Activated CD4-positive, alpha-beta memory T cell treated with anti-CD3 and anti-CD28 coated beads for 36 hours (primary cell): ENCODE measurements at places on chromosomes 5 and 9.

GRCh38 chr9:135480940-135481310, 1.3 kb downstream of the PPP1R26 start:
- H3K4me1 ChIP-seq = peaks cover 9% of the 10 kb centered on the region
- H3K27ac ChIP-seq = no peak overlapping the region
- H3K36me3 ChIP-seq = peaks cover 1% of the 10 kb centered on the region
- peaks cover 37% of the 10 kb centered on the region for H3K27me3 ChIP-seq

GRCh38 chr5:146052780-146053179, 52.6 kb downstream of the PLAC8L1 start:
- H3K4me3 ChIP-seq = no peak overlapping the region
- no peaks in the 10 kb centered on the region for H3K4me1 ChIP-seq
- no peak overlapping the region for H3K27ac ChIP-seq
- no peak for DNase-seq
- peaks cover 9% of the 10 kb centered on the region for H3K27me3 ChIP-seq
- no peaks in the 10 kb centered on the region for H3K36me3 ChIP-seq

- H3K36me3 ChIP-seq = no peaks in the 10 kb centered on the region
- no peaks in the 10 kb centered on the region for H3K4me1 ChIP-seq
- no peak overlapping the region for H3K4me3 ChIP-seq
- peaks cover 7% of the 10 kb centered on the region for H3K27me3 ChIP-seq
- no peak overlapping the region for H3K27ac ChIP-seq
- no peak for DNase-seq
These were observed 25.8 kb upstream of the IFNA14 start for GRCh38 chr9:21265421-21266189.

- no peak overlapping the region for H3K27ac ChIP-seq
- no peaks in the 10 kb centered on the region for H3K36me3 ChIP-seq
- H3K4me3 ChIP-seq = no peak overlapping the region
- no peaks in the 10 kb centered on the region for H3K27me3 ChIP-seq
- DNase-seq = no peak
- no peaks in the 10 kb centered on the region for H3K4me1 ChIP-seq
These were observed 572.8 kb downstream of the CCDC171 start for GRCh38 chr9:16125629-16126028.

GRCh38 chr5:179568721-179569120, 18.4 kb downstream of the RUFY1 start:
- H3K36me3 ChIP-seq = peaks cover 28% of the 10 kb centered on the region
- no peaks in the 10 kb centered on the region for H3K4me1 ChIP-seq
- H3K27me3 ChIP-seq = no peaks in the 10 kb centered on the region
- no peak overlapping the region for H3K27ac ChIP-seq
- DNase-seq = no peak

DNA sequence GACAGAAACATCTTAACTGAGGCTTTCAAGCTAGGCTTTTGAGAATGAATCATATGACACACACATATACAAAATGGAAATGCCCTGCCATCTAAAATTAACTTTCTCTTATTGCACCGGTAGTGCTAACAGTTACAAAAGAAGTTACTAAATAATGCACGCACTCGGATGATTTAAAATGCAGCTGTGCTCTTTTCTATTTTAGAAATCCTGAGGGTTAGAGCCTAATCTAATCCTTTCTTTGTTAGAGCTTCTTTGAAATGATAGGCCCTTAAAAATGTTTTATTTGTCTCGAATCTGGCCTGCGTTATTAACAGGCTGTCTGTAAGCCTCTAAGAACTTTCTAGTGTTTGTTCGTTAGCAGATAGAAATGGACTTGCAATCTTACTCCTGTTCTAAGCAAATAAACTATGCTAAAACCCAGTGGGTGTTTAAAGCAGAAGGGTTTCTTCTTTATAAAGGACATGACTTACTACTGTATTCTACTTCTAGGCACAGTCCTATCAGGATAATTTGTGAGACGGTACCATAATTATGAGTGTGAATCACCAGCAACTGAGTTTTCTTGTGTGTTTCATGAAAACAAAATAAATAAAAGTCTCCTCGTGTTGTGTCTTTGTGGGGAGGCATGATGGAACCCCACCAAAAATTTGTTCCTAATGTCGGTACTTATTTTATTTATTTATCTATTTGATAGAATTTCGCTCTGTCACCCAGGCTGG, 69.2 kb upstream of the MYO10 start:
- DNase-seq = no peak
- no peak overlapping the region for H3K4me3 ChIP-seq
- H3K36me3 ChIP-seq = no peaks in the 10 kb centered on the region
- H3K4me1 ChIP-seq = no peaks in the 10 kb centered on the region
- H3K27ac ChIP-seq = no peak overlapping the region
- no peaks in the 10 kb centered on the region for H3K27me3 ChIP-seq

DNA sequence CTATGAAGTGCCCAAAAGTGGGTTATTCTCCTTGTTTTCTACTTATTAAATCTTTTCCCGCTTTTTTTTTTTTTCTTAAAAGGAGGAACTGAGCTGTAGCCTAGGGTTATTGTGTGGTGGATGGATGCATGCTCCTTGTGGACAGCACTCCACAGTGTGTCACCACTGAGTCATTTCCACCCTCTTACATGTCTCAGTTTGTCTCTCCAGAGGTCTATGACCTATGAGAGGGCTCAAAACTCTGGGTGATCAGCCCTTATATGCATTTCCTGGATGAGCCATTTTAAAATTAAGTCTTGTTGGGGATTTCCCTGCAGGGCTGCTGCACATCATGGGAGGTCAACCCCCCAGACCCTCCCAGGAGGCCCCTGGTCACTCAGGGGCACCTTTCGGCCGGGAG, 102.2 kb upstream of the MOCS2 start:
- DNase-seq = no peak
- no peak overlapping the region for H3K27ac ChIP-seq
- no peak overlapping the region for H3K4me3 ChIP-seq

GRCh38 chr5:35849860-35850259, 6.8 kb upstream of the IL7R start:
- DNase-seq = no peak
- H3K36me3 ChIP-seq = peaks cover 60% of the 10 kb centered on the region
- H3K4me1 ChIP-seq = peaks cover 57% of the 10 kb centered on the region
- H3K27ac ChIP-seq = peak overlapping the region; percentile 100

DNA sequence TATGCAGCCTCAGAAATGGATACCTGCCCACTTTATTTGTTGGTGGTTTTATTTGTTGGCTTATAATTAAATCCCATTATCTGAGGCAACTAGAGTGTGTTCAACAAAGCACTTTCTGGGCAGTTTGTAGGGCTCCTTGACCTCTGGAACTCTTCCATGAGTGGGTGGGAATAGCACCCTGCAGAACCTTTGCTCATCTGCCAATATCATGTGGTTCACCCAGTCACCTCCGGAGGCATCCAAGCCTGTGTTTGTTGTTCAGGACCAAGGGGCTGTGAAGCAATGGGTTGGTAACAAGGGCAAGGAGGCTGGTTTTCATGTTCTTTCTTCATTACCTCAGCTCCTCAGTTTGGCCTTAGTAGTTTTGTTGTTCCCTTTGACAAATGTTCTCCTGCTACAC, 314.0 kb downstream of the NDUFS4 start:
- DNase-seq = no peak
- H3K4me3 ChIP-seq = no peak overlapping the region
- no peaks in the 10 kb centered on the region for H3K27me3 ChIP-seq
- no peak overlapping the region for H3K27ac ChIP-seq
- no peaks in the 10 kb centered on the region for H3K4me1 ChIP-seq

DNA sequence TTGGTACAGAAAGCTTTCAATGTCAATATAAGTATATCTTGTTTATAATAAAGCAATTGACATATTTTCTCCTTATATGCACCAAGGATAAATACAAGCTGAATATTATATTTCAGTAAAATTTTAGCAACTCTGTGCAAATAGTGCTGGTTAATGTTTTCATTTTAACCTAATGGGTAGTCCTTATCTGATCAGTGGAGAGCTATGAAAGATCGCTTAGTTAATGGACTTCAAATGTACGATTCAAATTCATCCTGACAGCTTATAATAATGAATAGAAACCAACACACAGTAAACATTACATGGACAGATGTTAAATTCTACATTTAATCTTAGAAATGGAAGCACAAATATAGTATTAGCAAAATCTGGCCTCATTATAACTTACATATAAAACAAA, 1495.2 kb upstream of the C9orf72 start:
- H3K27ac ChIP-seq = no peak overlapping the region
- no peaks in the 10 kb centered on the region for H3K36me3 ChIP-seq
- H3K27me3 ChIP-seq = no peaks in the 10 kb centered on the region
- no peak for DNase-seq
- no peak overlapping the region for H3K4me3 ChIP-seq

GRCh38 chr5:122408592-122409224, 96.7 kb downstream of the SNCAIP start:
- H3K36me3 ChIP-seq = no peaks in the 10 kb centered on the region
- H3K27ac ChIP-seq = no peak overlapping the region
- DNase-seq = no peak
- H3K4me3 ChIP-seq = no peak overlapping the region
- no peaks in the 10 kb centered on the region for H3K27me3 ChIP-seq
- no peaks in the 10 kb centered on the region for H3K4me1 ChIP-seq

DNA sequence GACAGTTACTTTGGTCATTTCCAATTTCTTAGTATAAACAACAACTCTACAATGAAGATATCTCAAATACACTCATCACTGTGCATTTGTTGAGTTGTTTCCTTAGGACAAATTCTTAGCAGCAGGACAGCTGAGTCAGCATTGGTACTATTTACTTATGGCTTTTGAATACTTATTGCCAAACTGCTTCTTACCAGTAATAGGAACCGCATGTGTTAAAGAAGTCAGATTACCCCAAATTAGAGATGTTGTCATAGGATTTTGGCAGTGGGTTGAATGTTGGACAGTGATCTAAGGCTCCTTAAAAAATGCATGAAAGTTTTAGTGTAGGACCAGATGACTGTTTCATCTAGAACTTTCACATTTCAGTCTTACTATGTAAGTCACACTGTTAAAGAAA, 280.1 kb upstream of the DMRT1 start:
- peaks cover 2% of the 10 kb centered on the region for H3K36me3 ChIP-seq
- peaks cover 20% of the 10 kb centered on the region for H3K4me1 ChIP-seq
- H3K27me3 ChIP-seq = no peaks in the 10 kb centered on the region
- no peak overlapping the region for H3K4me3 ChIP-seq
- H3K27ac ChIP-seq = no peak overlapping the region

GRCh38 chr9:1031951-1032601, 18.1 kb upstream of the DMRT2 start:
- DNase-seq = no peak
- H3K4me3 ChIP-seq = no peak overlapping the region
- H3K4me1 ChIP-seq = no peaks in the 10 kb centered on the region
- no peaks in the 10 kb centered on the region for H3K36me3 ChIP-seq
- H3K27me3 ChIP-seq = peaks cover 24% of the 10 kb centered on the region

- no peak overlapping the region for H3K4me3 ChIP-seq
- H3K27ac ChIP-seq = no peak overlapping the region
- H3K27me3 ChIP-seq = no peaks in the 10 kb centered on the region
- DNase-seq = peak; percentile 17
These were observed 22.4 kb upstream of the TRIM52 start for GRCh38 chr5:181283347-181283746.

- no peaks in the 10 kb centered on the region for H3K36me3 ChIP-seq
- no peak overlapping the region for H3K27ac ChIP-seq
- DNase-seq = no peak
- H3K4me1 ChIP-seq = peaks cover 2% of the 10 kb centered on the region
- peaks cover 27% of the 10 kb centered on the region for H3K27me3 ChIP-seq
These were observed 3.7 kb upstream of the SVEP1 start for GRCh38 chr9:110583237-110583636.
